Left renal pelvis (tissue), 4 donors: ENCODE measurements at places on chromosomes 7 and 10.

DNA sequence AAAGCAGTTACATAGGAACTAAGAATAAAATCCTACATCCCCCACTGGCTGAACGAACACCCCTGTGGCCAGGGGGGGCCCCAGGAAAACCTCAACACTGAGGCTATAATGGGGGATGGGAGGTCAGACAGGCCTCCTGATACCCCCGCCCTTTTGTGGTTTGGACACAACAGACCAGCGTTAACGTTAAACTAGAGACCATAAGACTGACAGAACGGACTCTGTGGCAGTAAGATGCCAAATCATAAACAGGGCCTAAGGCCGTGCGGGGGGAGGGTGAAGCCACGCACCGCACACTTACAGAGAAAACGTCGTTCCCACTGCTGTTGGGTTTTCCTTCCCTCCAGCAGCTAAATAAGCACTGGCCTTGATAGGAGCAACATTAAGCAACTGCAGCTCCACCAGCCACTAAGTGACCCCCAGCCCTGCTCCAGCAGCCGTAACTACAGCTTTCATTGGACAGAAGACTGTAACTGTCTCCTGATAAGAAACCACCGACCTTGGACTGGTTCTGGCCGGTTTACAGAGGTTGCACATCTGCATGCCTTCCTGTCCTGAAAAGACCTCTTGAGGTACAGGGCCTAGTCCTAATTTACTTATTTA is 3.4 kb upstream of the PPP2R2D start:
- DNase-seq: no peak

DNA sequence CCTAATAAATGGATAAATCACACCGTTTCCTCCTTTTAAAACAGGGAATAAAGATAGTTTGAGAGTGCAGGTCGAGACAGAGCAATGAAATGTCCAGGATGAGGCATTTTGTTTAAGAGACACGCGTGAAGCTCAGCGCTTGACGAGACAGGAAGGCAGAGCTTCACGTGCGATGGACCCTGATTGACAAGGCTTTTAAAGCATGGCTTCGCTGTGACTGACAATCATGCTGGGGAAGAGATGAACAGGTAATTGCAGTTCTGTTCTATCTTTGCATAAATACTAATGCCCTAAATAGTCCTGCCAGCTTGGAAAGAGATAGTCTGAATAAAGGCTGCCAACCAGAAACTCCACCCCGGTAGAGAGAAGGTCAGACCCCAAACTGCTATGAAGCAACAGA is 442.3 kb upstream of the PFKP start:
- no peak for DNase-seq

- DNase-seq: no peak
These were observed 337.3 kb upstream of the GHITM start for GRCh38 chr10:83801983-83802382.

GRCh38 chr7:48786951-48787350 is 137.4 kb upstream of the CDC14C start:
- DNase-seq: no peak

- DNase-seq: peak; percentile 1
These were observed 122.5 kb downstream of the RELN start for GRCh38 chr7:103866919-103867318.

DNA sequence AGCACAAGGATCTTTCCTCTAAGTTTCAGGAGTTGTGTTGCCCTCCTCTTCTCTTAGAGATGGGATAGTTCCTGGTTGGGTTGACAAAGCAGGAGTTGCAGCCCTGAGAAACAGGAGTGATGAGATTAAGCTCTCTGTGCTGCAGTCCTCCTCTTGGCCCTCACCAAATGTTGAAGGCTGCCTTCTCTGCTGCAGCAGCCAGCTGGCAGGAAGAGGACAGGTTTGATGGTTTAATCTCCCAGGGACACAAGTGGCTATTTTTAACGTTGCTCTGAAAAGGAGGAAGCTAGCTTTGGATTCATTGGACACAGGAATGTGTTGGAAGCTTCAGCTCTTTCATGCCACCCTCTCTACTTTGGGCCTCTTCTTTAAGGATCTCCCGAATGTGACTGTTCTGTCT is 9.4 kb downstream of the STRIP2 start:
- no peak for DNase-seq

DNA sequence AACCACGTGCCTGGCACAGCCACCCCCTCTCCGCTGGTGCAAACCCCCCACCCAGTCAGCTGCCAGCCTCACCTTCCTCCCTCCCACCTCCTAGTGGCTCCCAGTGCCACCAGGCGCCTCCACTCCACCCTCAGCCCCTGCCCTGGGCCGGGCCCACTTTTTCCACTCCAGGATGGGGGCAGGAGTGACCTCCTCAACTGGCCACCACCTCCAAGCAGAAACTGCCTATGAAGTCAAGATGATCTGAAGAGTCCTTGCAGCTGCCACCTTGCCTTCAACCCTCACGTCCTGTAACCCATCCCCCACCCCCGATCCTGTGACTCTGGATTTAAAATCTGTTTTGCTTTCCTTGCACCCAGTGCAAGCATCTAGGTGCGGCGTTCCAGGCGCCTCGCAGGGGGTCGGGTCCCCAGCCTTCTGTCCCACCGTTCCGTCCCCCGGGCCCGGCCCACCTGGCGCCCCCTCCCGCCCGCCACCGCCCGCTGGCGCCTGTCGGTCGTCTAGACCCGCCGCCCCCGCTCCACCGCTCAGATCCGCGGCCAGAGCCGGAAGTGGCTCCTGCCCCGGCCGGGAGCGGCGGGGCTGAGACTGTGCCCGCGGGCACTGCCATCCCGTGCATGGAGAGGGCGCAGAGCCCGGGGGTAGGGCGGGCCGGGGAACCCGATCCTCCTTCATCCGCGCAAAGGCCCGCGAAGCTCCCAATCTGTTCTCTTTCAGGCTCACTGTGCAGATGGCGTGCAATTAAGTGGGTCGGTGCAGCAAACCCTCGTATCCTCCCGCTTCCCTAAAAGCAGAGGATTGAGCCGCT is 51.2 kb upstream of the GTF2I start:
- DNase-seq: no peak

DNA sequence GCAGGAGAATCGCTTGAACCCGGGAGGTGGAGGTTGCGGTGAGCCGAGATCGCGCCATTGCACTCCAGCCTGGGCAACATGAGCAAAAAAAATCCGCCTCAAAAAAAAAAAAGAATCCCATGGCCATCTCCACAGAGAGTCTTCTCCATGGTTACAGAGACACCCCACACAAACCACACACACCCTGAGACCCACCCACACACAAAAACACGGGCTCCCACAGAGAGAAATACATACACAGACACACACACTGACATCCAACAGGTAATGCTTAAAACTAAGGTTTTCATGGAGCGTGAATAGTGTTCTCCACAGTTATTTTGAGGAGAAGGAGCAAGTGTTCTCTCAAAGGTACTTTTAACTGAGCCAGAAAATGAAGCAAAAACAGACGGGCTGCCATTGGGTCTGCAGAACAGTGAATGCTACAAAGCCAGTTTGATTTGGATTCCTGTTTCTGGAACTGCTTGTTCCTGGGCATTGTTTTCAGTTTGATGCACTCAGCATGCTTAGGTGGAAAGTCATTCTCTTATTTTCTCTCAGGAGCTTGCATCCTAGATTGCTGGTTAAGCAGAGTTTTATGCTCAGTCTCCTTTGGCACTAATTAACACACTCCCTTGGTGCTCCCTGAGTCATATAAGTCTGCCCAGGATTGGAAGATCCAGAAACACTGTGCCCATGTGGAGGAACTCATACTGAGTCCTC is 15.4 kb downstream of the AHCYL2 start:
- no peak for DNase-seq

DNA sequence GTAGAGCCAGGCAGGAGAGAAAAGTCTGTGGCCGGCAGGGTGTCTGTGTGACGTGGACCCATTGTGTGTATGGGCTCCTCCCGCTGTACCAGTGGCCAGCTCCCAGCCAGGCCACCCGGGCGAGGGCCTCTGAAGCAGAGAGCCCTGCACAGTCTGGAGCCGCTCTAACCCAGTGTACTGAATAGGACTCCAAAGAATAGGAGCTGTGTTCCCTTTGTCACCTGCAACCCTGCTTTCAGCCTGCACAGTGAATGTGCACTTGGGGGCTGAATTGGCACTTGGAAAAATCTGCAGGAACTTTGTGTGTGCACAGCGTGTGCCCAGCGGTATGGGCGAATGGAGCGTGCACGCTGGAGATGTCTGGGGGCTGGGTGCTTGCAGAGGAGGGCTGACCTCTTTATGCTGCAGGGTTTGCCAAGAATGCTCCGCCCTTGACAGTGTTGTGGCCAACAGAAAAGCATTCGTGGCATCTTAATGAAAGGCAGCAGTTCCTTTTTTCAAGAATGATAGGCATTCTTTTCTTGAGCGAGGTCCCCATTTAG is 216.2 kb downstream of the AUTS2 start:
- DNase-seq: no peak

GRCh38 chr7:18312482-18312881 is 183.1 kb upstream of the HDAC9 start:
- DNase-seq: no peak

- DNase-seq: no peak
These were observed 99.1 kb downstream of the TAX1BP1 start for GRCh38 chr7:27839099-27839498.

DNA sequence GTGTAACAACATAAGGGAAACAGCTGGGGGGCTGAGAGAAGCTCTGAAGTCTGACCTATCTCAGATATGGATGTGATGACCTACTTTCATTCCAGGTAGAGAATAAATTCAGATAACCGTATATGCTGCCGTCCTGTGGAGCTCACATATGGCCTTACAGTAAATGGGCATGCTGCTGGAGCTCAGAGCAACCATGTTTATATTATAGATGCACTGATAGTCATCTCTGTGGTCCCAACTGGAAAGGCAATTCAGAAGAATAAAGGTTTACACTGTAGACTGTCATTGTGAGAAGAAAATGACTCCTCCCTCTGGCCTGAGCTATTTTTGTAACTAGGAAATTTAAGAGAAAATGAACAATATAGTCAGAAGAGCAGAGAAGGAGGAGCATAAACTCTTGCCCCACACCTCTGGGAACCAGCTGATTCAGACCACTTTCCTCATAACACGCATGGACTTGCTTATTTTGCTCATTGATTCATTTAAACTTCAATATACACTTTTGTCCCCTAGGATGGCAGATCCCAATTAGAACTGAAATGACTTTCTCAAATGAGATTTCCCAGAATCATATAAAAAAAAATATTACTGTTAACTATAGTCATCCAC is 69.9 kb upstream of the NXPH1 start:
- DNase-seq: no peak

- no peak for DNase-seq
These were observed 61.8 kb downstream of the RASGEF1A start for GRCh38 chr10:43204943-43205671.

GRCh38 chr10:43202657-43203447 is 64.0 kb downstream of the RASGEF1A start:
- no peak for DNase-seq

GRCh38 chr7:25167262-25167843 is 42.3 kb upstream of the CYCS start:
- no peak for DNase-seq

DNA sequence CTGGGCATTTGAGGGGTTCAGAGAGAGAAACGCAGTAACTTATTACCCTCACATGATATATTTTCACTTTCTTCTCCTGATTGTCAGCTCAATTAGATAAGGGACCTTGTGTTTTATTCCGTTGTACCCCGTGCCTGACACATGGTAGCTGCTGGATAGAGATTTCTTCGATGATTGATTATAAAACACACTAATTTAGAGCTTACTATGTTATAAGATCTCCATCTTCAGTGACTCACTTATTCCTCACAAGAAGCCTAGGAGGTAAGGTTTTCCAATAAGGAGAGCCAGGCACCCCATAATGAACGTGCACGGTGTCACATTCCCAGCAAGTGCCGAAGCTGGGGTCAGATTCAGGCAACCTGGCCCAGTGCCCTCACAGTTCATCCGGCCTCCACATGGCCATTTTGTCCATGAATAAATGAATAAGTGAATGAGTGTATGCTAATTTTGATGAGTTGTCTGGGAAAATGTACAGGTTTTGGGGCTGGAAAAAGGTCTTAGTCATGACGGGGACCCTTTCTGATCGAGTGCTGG is 138.1 kb upstream of the CDCA7L start:
- DNase-seq: no peak

DNA sequence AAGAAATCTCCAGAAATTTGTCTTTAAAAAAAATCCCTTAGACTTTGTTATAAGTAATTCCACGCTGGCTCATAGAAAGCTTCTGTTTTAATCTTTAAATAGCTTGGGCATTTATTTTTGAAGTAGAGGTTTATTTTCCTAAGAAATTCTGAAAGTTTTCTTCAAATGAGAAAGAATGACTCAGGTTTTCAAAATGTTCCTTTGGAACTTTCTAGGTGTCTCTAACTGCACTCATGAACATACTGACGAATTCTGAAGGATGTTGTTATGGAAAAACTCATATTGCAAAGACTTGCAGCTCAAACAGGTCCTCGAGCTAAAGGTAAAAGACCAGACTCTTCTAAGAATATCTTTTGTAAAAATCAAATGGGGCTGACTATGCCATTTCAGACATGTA is 10.7 kb downstream of the DGKI start:
- DNase-seq: no peak

GRCh38 chr10:128263891-128264688 is 137.9 kb upstream of the MKI67 start:
- DNase-seq: no peak

DNA sequence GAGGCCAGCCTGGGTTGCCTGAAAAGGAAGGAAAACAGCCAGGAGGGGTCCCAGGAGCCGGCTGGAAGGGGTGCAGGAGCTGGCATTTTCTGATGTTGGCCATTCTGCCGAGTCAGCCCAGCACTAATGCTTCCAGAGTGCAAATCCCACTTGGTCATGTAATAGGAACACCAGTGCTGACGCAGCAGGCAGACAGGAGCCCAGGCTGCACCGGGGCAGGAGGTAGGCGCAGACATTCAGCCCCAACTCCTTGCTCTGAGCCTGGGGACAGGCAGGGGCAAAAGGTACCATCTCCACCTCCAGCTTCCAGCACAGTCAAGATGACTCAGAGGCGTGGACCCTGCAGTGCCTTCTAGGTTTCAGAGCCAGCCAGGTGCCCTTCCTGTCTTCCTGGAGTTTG is 10.2 kb upstream of the YWHAG start:
- no peak for DNase-seq

- no peak for DNase-seq
These were observed 289.2 kb downstream of the WDR37 start for GRCh38 chr10:1345368-1345767.

GRCh38 chr10:132332433-132332754 is 401 bp downstream of the LRRC27 start:
- DNase-seq: no peak

DNA sequence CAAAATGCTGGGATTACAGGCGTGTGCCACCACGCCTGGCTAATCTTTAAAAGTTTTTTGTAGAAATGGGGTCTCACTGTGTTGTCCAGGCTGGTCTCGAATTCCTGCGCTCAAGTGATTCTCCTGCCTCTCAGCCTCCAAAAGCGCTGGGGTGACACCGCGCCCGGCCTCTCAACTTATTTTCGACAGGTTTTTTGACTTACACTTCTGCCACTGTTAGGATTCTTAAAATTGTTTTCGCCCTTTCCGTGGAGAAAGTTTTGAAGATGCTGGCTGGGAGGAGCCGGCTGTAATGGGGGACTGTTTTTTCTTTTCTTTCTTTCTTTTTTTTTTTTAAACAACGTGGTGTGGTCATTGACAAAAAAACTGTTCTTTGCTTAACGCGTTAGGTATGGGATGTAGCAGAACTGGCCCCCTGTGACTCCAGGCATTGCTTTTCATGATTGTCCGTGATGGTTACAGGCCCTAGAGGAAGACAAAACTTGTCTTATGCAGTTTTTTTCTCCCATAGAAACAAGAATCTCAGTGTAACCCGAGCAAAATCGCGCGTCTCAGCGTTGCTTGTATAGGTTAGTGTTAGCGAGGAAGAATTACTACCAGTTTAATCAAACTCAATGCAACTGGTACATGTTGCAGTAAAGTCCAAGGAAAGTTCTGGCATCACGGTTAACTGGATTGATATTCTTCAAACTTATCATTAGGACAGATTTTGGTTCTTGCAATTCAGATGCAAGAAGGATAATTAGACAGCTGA is 72.2 kb downstream of the DAGLB start:
- no peak for DNase-seq
